ENCODE measurements at places on chromosomes 5 and 9.

DNA sequence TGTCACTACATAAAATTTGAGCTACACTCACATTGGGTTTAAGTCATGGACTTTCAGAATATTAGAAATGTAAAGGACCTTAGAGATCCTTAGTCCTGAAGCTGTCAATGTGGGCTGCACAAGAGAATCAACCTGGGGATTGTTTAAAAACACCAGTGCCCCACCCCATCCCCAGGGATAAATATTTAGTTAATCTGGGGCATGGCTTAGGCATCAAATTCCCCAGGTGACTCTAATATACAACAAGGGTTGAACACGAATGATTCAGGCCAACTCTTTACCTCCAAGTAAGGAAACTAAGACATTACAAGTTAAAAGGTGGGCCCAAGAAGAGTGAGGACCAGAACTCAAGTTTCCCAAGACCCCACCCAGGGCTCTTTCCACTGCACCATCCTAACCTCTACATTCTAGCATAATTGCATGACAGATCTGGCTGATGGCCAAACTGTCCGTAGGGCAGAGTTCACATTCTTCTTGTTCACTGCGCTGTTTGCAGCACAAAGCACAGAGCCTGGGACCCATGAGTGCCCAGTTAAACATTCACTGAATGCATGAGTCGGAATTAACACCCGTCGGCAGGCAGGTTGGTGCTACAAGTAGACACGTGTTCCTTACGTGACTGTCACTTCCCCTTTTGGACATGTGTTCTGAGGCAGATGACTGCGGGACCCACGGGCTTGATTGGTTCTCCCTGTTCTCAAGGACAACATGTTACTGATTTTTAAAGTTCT, 25.2 kb downstream of the CYFIP2 start:
- DNase-seq, result no peak

DNA sequence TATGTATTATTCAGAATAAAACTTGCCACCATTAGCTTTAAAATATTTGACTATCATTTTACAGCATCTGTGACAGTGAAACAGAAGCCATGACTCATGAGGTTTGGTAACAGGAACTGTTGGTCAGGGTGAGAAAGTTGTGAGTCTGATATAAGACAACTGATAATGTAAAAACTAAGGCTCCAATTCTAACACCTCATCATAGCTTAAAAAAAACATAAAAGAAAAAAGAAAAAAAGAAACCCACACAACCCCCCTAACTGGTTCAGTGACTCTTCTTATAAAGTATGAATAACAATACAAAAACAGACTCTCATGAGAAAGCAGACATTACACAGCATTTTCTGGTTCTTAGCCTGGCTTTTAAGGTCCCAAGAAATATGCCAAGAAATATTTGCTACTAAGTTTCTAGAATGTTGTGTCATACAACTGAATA, 85.8 kb downstream of the MRPS27 start:
- DNase-seq, result peak; percentile 10

DNA sequence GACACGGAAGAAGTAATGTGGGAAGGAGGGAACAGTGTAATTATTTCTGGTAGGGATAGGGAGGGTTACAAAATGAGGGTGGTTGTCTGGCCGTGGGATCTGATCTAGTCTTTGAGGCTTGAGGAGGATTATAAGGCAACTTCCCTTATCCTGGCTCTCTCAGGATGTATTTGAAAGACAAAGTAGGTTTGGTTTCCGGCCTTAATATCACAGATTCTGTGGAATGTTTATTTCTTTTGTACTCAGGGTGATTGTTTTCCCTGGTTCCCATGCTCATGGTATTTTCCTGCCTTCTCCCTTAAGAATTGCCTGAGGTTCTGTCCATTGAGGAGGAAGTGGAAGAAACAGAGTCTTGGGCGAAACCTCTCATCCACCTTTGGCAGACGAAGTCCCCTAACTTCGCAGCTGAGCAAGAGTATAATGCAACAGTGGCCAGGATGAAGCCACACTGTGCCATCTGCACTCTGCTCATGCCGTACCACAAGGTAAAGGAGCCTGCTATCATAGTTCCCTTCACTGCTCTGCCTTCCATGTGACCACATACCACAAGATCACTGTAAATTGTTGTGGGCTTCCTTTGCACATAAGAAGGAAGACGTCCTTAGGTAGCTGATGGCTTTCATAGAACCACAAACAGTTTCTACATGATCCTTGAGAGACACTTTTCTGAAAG, 253.8 kb downstream of the KDM4C start:
- no peak for DNase-seq

GRCh38 chr5:178751286-178751685, 20.8 kb upstream of the ZNF354A start:
- DNase-seq, result no peak

- DNase-seq, result no peak
These were observed 616.4 kb upstream of the NUDT12 start for GRCh38 chr5:104178829-104179456.

DNA sequence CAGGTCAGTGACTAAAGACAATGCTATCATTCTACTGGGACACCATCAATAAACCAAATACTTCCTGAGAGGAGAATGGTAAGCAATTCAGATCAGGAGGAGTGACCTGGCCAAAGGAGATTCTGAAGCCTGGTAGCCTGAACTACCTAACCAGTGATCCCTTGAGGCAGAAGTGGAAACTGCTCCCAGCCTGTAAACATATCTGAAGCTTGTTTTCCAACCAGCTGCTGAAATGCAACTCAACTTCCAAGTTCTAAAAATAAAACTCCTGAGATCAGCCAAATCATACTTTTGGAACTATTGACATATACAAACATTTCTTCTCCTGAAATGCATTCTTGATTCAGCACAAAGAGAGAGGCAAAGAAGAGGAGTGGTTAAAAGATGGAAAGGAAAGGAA, 204.1 kb downstream of the EBF1 start:
- no peak for DNase-seq

- DNase-seq, result no peak
These were observed 889 bp downstream of the PDLIM4 start for GRCh38 chr5:132258102-132259068.

DNA sequence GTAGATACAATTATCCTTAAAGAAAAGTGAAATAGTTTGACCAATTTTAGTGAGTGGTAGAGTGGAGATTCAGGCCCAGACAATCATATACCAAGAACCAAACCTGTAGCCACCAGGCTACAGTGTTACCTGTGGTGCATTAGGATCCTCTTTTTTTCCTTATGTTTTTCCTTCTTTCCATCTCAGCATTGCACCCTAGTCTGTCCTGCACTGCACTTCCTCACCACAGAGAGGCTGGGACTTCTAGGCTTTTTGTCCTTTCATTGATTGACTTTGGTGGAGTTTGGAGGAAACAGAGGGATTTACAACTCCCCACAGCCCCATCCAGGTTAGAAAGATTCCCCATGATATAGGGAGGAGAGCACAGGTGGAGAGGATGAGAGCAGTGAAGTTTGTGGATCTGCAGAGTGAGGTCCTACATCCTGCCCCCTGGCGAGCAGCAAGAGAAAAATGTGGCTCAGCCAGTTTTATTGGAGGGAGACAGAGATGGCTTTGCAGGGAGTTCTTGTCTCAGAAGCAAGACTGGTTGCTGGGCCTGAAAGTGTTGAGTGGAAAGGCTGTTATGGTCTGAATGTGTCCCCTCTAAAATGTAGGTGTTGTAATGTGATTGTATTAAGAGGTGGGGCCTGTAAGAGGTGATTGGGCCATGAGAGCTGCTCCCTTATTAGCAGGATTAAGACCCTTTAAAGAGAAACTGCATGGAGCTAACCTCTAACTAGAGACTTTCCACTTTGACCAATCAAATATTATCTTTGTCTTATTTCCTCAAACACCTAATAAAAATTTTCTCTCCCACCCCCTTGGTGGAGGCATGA, 36.2 kb downstream of the KIF4B start:
- no peak for DNase-seq

- DNase-seq, result no peak
These were observed 14.2 kb upstream of the TTLL11 start for GRCh38 chr9:122107291-122107805.

- DNase-seq, result no peak
These were observed 334.4 kb downstream of the ARHGEF28 start for GRCh38 chr5:73960426-73960825.

GRCh38 chr9:79408617-79409016, 163.1 kb upstream of the TLE4 start:
- no peak for DNase-seq

GRCh38 chr5:135930029-135930948, 24.5 kb downstream of the LECT2 start:
- no peak for DNase-seq

GRCh38 chr5:133458435-133458834, 153.9 kb downstream of the FSTL4 start:
- DNase-seq, result no peak

DNA sequence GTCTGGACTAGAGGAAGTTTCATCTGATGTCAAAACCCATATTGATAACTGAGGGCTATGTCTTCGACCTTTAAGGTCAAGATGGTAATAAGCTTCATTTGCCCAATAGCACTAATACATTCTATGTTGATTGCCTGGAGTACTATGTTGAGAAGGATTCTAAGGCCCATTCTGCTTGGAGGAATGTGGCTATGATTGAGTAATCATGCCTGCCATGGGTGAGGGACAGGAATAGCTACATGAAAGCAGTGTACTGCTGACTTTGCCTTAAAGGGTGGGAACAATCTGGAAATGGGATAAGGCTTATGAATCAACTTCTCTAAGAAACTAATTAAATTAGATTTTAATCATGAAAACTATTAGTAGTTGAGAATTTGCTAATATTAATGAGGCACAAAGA, 13.6 kb downstream of the NNT start:
- DNase-seq, result no peak

DNA sequence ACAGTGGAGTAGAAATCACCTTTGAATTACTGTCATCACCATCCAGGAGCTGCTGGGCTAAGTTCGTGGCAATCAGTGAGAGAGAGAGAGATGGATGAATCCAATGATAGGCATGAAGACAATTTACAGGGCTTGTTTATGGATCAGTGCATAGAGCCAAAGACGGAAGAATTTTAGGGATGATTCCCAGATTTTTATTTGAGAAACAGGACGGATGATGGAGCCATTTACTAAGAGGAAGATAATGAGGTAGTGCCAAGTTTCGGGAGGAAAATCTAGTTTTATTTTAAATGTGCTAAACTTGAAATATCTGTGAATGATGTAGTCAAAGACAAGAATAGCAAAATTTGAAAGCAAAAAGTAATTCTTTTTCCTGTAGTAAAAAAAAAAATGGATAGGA, 394.2 kb upstream of the PAPPA start:
- no peak for DNase-seq

DNA sequence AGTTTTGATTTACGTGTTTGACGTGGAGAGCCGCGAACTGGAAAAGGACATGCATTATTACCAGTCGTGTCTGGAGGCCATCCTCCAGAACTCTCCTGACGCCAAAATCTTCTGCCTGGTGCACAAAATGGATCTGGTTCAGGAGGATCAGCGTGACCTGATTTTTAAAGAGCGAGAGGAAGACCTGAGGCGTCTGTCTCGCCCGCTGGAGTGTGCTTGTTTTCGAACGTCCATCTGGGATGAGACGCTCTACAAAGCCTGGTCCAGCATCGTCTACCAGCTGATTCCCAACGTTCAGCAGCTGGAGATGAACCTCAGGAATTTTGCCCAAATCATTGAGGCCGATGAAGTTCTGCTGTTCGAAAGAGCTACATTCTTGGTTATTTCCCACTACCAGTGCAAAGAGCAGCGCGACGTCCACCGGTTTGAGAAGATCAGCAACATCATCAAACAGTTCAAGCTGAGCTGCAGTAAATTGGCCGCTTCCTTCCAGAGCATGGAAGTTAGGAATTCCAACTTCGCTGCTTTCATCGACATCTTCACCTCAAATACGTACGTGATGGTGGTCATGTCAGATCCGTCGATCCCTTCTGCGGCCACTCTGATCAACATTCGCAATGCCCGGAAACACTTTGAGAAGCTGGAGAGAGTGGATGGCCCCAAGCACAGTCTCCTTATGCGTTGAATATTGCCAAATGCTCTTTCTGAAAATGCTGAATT, 850 bp downstream of the RRAGA start:
- no peak for DNase-seq

DNA sequence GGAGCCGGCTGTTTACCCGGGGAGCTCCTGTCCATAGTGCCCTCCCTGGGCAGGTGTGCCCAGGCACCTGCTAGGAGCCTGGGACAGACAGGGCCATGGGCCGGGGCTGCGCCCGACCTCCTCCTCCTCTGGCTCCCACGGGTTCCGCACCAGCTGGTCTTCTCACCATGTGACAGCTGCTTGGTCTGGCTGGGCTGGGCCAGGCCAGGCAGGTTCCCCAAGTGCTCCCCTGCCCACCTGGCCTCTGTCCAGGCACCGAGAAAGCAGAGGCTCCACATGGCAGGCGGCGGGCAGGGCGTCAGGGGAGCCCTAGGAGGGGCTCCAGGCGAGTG, 60.0 kb downstream of the OLFM1 start:
- DNase-seq, result no peak

DNA sequence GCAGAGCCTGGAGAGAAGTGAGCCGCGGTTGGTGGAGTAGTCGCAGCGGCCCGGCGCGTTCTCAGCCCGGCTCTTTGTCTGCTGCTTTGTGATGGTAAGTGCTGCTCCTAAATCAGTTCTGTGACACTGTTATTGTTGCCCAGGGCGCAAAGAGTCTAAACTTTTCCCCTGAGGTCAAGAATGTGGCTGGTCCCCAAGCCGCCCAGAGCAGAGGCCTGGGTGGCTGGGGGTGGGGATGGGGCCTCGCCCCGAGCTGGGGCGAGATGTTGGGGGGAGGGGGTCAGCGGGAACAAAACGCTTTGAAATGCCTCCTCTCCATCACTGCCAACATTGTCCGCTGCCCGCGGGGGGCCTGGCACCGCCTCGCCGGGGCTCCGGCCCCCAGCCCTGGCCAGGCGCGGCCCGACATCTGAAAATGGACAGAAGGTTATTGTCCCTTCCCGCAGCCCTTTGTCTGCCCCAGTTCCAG, 11.7 kb upstream of the CERCAM start:
- no peak for DNase-seq

DNA sequence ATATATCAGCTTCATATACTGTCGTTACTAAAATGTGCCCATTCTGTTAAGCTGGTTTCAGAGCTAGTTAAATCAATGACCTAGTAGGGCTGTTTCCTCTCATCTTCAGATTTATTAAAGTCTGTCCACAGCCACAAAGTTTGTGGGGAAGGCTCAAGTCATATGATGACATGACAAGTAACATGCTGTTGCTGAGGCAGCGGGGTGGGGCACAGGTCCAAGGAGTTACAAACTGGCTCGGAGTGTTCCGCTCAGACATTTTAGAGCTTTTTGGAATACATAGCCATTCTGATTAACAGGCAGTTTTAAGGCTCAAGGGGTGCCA, 2.7 kb upstream of the ANP32B start:
- no peak for DNase-seq

GRCh38 chr5:76652809-76653414, 29.7 kb upstream of the F2RL2 start:
- no peak for DNase-seq

- DNase-seq, result no peak
These were observed 443.4 kb upstream of the TRPC7 start for GRCh38 chr5:136808756-136809155.
